ENCODE measurements at places on chromosomes 2 and 18.

GRCh38 chr2:72115110-72116080, 32.3 kb downstream of the CYP26B1 start:
- no peak for DNase-seq

- peak; percentile 89 for DNase-seq
Measured at GRCh38 chr18:3526421-3527354, 76.7 kb downstream of the TGIF1 start.

DNA sequence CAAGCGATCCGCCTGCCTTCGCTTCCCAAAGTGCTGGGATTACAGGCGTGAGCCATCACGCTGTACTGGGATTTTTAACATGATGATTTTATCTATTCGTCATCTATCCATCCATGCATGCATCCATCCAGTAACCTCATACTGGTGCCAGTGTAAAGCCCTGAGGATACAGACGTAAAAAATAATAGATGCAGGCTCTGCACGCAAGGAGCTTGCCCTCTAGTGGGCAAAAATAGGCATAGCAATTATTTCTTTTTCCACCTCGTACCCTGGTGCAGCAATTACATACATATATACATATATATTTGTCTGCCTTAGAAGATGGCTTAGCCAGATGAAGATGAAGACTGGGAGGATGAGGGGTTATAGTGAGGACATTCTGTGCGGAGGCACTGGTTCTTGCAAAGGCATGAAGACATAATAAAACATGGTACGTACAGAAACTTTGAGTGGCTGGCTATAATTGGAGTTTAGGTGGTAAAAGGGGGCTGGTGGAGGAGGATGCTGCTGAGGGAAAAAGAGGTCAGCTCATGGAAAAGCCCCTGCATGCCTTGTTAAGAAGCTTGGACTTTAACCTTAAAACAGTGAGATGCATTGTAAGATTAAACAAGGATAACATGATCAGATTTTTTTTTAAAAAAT, 19.6 kb upstream of the RPIA start:
- peak; percentile 36 for DNase-seq

GRCh38 chr18:26008096-26008495, 82.3 kb downstream of the SS18 start:
- DNase-seq = no peak

- no peak for DNase-seq
Measured at GRCh38 chr2:215171151-215171550, 32.7 kb upstream of the ABCA12 start.

DNA sequence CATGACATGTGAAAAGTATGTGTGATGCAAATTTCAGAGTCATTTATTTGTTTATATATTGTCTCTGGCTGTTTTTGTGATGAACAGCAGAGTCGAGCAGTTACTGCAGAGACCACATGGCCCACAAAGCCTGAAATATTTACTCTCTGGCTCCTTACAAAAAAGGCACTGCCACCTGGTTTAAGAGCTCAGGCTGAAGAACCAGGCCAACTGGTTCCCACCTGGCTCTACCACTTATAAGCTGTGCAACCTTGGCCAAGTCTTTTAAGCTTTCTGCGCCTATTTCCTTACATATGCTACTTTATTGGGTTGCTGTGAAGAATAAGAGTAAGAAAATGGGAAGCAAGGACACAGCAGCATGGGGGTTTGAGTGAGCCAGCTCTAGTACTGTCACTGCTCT, 207.6 kb downstream of the L3MBTL4 start:
- DNase-seq = no peak

DNA sequence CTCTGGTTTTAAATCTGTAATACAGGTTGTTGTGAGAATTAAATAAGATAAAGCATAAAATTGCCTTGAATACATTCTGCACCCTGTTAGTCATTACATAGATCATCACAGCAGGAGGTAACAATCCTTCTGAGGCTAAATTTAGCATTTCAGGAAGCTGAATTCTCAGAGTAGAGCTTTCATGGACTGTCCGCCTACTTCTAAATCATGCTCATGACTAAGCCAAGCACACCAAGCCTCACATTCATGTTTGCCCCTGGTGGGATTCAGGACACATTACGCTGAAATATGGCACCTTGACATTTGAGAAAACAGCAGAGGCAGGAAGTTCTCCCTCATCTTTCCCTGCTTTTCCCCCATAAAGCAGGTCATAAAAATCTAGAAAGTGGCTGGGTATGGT, 16.6 kb upstream of the PIK3C3 start:
- no peak for DNase-seq

- DNase-seq = no peak
Measured at GRCh38 chr2:215900203-215900611, 113.1 kb downstream of the MREG start.

- no peak for DNase-seq
Measured at GRCh38 chr2:112321375-112322320, 46.3 kb downstream of the ZC3H6 start.
